ENCODE measurements at places on chromosomes 3 and 15.

DNA sequence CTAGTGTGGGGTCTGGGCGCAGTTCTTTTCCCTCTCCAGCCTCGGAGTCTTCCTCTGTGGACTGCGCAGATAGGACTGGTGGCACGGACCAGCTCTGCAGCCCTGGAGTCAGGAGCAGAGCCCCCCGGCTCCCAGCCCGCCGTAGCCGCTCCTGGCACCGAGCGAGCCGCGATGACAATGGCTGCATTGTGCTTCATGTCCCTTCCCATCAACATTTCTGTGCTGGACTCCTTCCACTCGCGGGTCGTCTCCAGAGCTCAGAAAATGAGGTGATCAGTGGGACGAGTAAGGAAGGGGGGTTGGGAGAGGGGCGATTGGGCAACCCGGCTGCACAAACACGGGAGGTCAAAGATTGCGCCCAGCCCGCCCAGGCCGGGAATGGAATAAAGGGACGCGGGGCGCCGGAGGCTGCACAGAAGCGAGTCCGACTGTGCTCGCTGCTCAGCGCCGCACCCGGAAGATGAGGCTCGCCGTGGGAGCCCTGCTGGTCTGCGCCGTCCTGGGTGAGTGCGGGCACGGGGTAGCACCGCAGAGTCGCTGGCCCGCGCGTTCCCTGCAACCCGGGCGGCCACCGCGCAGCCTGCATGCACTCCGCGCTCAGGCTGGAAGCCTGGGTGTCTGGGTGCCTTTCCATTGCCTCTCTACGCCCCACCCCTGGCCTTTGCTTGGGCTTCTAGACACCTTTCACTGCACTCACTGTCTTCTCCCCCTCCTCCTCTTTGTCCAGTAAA, at the start of gene TF:
Gene TF (plus strand): TSS at position 413 of the 731 bp plus-strand sequence. CDS start 48 bp downstream, at position 461.
- DNase-seq: no peak

DNA sequence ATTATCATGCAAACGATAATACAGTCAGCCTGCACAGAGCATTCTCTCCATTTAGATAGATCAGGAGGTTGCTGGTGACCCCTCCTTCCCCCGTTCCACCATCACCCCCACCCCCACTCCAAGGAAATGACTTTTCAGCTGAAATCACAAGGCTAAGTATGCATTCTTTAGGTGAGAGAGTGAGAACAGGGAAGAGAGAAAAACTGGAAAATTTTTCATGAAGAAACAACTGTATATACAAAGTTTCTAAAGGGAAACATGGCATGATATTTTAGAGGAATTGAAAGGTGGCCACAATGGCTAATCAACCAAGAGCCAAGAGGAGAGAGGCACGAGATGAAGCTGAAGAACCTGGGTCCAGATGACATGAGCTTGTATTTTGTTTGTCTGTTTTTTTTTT, 22.2 kb downstream of the BCL2A1 start:
- DNase-seq: no peak

- DNase-seq: no peak
Observed at GRCh38 chr3:58317811-58318210, 11.5 kb downstream of the HTD2 start.

GRCh38 chr15:99224372-99225214, 24.8 kb downstream of the TTC23 start:
- DNase-seq: no peak

DNA sequence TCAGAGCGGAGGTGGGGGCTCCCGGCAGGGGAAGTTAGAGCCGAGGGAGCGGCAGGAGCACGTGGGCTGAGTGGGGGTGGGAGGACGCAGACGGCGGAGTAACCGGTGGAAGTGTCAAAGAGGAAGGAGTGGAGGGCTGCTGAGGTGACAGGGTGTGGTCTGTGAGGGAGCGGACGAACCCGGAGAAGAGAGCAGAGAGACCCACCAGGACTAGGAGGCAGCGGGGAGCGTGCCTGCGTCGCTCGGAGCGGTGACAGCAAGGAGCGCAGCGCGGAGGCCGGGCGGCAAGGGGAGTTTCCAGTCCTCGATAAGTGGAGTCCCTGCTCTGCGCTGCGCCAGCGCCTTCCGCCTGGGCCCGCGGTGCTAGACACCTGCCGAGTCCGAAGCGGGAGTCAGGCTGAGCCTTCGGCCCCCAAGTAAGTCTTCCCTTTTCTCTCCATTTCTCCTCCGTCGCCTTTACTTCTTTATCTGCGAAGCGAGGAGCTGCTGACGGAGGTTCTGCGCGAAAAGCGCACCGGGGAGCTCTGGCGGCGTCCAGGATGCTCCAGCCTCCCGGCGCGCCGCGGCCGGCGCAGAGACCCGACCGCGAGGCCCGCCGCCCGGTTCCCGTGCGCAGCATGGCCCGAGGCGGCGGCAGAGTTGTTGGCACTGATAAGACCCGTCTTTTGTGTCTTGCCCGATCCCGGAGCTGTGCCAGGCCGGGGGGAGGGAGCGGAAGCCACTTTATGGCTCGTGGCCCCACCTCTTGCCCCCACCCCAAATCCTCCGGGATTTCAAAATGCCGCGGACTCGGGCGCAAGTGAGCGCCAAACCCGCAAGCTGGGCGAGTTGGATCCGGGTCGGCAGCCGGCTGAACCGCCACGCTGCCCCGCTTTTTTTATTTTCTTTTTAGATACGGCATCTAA, 533.0 kb upstream of the SEMA6D start:
- DNase-seq: no peak

DNA sequence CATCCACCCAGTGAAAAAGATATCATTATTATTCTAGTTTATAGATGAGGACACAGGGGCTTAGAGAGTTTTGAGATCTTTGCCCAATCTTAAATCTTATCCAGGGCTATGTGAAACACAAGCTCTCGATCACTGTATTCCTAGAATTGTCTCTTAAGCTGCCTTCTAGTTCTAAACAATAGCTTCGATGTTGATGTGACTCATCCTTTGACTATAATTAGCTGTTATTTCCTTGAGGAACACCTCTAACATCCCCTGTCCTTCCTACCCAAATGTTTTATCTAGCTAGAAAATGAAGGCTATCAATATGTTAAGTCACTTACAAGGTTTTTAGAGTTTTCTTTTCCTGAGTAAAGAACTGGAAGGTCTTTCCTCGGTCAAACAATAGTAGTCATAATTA, 83.1 kb upstream of the STAC start:
- no peak for DNase-seq

DNA sequence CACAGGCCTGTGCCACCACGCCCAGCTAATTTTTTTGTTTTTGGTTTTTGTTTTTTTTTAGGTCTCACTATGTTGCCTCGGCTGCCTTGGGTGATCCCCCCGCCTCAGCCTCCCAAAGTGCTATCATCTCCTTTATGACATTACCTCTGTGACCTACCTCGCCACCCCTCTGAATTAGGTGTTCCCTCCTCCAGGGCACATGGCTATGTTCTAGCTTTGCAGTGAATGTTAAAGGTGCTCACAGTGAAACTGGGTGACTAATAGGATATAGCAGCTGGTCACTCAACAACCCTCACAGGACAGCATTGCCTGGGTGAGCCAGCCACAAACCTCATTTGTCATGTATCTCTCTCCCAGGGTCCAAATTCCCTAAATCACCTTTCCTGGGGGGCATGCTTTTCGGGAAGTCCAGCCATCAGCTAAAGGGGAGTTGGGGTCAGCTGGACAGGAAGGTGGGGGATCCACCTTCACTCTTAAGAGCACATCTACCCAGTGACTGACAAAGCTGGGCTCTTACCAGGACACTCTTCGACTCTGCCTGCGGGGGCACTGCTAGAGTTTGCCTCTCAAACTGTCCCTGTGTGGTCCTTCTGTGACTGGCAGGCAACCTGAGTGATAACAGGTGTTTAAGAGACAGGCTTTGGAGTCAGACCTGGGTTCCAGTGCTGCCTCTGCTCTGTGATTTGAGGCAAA, 1.6 kb upstream of the TTLL3 start:
- no peak for DNase-seq

DNA sequence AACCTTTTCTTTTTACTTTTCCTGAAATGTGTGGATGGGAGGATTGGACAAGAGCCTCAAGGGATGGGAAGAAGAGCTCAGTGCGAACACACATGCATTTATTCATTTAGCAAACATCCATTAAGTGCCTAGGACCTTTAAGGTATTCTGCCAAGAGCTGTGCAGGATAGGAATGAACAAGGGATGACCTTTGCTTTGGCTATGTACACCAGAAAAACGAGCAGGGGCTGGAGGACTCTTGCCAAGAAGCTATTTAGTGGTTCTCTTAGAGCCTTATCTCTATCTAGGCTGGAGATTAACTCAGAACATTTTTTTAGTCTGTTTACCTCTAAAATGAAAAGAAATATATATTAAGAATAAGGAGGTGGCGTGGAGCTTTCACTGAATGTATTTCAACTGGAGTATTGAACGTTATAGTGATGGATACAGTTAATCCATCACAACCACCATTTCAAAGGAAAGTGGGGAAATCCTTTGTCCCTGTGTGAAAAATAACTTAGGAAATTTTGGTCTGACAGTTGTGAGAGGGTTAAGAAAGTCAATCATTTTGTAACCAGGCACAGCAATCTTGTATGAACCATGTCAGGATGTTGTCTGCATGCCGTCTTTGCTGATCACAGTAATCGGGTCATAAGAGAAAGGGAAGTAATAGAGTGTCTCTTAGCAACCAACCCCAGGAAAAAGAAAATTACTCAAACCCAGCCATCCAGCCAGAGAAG, 279.0 kb downstream of the LPP start:
- DNase-seq: no peak

GRCh38 chr15:71066983-71067382, 48.3 kb upstream of the THSD4 start:
- no peak for DNase-seq

DNA sequence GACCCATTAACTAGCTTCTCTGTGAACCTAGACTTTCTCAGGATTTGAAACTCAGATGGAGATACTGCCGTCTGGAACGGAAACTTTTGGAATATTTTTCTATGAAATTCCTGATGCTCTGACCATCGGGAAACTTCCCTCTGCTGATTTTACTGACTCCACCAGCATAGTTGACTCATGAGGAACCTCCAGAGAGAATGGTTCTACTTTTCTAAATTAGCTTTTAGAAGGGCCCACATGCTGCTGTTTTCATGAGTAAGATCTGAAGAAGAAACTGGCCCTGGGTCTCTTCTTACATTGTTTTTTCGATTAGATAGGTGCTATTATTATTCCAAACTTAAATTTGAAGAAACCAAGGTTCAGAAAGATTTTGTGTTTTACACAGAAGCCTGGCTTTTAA, 326.3 kb upstream of the NR2E3 start:
- DNase-seq: no peak

GRCh38 chr3:50314342-50314741, 8.2 kb downstream of the HYAL2 start:
- DNase-seq: no peak

DNA sequence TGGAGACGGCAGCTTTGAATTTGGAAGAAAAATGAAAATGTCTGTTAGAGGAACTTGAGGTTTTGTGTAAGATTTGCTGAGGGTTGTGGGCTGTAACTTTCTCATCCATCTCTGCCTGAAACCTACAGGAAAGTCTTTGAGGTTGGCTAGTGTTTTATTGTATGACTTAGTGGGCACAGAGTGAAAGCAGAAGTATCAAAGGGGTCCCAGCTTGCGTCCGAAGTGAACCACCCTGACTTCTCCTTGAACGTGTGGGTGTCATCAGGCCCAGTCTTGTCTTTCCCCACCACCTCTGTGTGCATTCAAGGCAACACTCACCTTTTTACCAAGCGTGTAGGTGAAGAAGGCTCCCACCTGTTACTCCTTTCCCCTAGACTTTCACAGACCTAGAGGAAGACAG, 682.1 kb upstream of the CFAP20DC start:
- no peak for DNase-seq

GRCh38 chr15:42728560-42728959, 8.4 kb downstream of the CDAN1 start:
- no peak for DNase-seq

- DNase-seq: no peak
Observed at GRCh38 chr3:136954251-136954650, 3.5 kb upstream of the IL20RB start.

GRCh38 chr15:75021341-75021740, 2.0 kb upstream of the PPCDC start:
- no peak for DNase-seq

DNA sequence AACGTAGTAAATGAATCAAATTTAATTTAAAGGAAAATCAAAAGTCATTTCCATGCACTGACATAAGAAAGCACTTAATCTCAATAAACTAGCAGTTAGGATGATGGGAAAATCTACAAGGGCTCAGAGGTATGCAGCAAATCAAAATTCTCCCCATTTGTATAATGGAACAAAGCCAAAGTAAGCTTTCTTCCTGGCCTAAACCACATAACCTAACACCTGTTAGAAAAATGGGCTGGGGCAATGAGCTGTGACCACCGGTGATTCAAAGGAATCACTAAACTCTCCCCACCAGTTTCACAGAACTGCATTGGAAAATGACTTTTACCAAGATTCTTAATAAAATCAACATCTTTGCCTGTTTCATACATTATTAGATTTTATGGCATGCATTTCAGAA, 1024.3 kb downstream of the FHIT start:
- no peak for DNase-seq

GRCh38 chr3:24416224-24416623, 78.4 kb downstream of the THRB start:
- DNase-seq: no peak

DNA sequence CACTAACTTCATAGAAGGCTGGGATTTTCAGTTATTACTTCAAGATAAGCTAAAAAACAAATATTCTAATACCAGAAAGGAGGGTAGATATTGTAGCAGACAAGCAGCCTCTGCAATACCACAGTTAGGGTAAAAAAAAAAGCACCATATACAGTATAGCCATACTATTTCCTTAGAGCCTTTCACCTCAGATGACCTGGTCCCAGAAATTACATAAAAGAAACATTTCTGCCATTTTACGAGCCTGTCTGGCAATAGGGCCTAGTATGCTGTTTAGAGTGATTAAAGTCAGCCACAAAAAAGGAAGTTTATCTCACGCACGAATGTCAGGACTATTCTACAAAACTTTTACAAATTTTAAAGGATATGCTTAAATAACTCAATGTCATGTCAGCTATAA, 1016.6 kb downstream of the PLOD2 start:
- no peak for DNase-seq

DNA sequence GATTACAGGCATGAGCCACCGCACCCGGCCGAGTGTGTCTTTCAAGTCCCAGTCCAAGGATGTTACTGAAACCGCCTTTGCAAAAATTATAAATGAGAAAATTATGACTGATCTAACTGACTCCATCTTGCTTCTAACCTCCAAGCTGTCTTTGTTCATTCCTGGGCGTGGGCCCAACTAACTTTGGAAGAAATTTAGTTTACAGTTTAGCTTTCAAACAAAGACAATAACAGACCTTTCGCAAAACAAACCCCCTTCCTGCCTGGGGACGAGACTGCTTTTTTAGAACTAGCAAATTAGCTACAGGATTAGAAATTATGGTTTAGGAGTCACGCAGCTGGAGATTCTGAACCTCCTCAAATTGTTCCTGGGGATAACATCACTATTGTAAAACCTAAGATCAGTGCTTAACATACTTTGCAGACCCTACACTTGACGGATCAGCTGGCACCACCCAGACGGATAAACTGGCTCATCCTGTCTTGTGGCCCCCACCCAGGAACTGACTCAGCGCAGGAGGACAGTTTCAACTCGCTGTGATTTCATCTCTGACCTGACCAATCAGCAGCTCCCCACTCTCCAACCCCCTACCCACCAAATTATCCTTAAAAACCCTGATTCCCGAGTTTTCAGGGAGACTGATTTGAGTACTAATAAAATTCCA, 23.8 kb downstream of the NANOGP8 start:
- no peak for DNase-seq

- DNase-seq: no peak
Observed at GRCh38 chr3:170144437-170144843, 37.1 kb downstream of the PHC3 start.

All from T-helper 22 cell (primary cell).